ENCODE measurements at places on chromosomes 12 and 14.

DNA sequence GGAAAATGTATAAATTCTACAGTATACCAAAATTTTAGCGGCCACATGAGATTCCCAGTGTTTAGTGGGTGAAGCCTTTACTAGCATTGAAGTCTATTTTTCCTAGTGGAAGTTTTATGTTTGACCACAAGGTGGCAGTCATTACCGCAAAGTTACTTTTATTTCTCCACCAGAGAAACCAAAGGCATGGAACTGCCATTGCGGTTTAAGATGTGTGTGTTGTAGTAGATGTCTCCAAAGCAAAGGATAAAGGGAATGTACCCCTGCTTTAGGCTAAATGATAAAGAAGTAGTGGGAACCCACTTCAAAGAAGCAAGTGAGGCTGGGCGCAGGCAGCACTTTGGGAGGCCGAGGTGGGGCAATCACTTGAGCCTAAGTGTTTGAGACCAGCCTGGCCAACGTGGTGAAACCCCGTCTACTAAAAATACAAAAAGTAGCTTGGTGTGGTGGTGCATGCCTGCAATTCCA lies 140.5 kb downstream of the PRKCH start:
- DNase-seq: no peak

- no peak for DNase-seq
Observed at GRCh38 chr12:120037851-120038250, 48.8 kb downstream of the BICDL1 start.

DNA sequence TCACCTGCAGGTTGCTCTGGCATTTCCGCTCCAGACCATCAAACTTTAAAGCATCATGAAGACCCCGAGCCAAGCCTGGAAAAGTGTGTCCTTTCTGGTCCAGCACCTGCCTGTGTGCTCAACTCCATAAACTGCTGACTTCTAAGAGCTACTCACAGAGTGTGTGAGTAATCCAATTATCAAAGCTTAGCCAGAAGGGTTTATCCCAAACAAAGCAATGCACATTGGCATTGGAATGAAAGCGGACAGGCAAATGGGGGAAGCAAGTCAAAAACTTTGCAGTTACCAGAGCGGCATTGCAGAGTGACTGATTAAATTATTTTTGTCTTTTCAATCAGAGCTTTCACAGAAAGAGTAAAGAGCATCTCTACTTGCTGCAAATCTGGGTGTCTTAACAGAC lies 1262.4 kb upstream of the SEL1L start:
- no peak for DNase-seq

- DNase-seq: no peak
Observed at GRCh38 chr12:12436831-12437345, 80.0 kb downstream of the BORCS5 start.

- DNase-seq: no peak
Observed at GRCh38 chr12:40031965-40032364, 73.9 kb downstream of the SLC2A13 start.

- DNase-seq: no peak
Observed at GRCh38 chr12:55742719-55743405, at the start of gene GDF11. TSS of gene GDF11 (plus strand) at chr12:55743122. CDS start at chr12:55743317, 195 bp downstream.

- no peak for DNase-seq
Observed at GRCh38 chr12:32398816-32399369, 465 bp upstream of the FGD4 start.

DNA sequence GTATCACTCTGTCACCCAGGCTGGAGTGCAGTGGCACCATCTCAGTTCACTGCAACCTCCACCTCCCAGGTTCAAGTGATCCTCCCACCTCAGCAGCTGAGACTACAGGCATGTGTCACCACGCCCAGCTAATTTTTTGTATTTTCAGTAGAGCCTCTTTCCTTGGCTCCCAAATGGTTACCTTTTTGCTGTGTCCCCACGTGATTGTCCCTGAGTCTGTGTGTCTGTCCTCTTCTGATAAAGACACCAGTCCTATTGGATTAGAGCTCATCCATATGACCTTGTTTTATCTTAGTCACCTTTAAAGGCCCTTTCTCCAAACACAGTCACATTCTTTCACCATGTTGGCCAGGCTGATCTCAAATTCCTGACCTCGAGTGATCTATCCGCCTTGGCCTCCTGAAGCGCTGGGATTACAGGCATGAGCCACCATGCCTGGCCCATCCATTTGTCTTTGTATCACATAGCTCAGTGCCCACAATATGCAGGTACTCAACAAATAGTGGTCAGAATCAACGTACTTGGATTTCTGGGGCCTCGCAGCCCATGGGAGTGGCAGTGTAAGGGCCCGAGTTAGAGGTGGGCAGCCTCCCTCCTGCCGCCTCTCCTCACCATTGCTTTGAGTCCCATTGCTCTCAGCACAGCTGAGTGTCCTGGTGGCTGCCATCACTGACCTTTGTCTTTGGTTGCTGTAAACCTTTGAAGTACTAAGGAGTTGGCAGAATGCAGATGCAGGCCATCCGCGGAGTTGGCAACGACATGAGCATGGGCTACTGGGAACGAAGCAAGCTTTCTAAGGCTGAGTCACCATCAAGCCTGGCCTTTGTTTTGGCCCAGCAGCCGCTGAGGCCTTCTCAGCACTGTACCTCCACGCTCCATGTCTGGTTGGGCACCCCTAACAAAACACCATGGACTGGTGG lies 9.3 kb downstream of the TPCN1 start:
- no peak for DNase-seq

DNA sequence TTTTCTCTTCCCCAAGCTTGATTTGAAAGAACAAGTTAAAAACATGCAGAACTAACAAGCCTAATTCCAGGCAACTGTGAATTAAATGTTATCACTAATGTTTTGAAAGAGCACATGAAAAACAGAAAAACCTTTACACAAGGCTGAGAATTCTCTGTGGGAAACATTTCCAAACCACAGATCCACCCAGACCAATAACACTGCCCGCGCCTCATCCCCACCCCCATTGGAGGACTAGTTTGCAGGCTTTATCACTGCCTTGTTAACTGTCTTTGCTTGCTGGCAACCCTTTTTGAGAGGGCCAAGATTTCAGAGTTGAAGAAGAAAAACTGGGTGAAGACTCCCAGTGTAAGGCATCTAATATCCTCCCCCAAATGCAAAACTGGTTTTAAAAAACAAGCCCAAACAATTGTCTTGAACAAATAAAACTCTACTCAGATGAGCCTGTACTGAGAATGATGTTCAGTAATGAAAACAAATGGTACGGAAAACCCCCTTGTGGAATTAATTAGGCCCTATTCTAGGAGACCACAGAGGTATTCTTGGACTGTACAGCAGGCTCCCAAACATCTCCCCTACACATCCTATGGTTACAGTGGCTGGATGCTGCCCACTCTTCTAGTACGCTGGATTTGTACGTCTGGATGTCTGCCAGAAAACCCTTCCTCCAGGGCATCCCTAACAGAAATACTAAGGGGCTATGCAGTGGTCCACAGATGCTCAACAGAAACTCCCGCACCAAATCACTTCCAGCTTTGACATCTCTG lies 5.8 kb downstream of the MAX start:
- DNase-seq: no peak

DNA sequence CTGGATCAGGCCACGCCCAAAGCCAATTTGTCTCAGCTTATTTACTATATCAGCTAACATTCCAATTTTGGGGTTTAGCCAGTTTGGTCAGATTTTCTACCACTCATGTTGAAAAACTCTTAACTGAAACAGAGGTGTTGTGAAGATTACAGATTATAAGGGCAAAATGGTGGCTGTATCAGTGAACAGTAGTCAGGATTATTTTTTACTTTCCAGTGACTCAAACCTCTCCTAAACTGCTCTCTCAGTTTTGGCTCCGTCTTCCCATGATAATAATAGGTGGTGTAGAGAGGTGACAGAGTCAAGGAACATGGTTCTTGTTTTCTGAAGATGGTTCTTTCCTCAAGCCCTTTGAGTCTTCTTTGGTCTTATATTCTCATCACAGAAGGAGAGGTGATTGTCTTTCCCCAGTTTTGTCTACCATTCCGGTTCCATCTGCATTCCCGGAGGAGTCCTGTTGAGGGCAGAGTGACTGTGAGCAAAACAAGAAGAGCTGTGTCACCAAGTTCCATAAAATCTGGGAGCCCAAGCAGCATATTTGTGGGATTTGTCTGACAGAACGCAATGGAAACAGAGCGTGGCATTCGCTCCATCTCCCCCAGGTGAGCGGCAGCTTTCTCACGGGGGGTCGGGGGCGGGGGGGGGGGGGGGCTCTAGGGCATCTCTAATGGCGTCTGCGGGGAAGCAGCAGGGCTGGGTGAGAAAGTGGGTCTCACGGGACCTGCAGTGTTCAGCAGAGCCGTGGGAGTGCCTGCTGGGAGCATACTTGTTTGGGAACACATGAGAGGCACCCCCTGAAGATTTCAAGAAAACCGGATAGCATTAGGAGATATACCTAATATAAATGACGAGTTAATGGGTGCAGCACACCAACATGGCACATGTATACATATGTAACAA lies 59.1 kb downstream of the TBC1D30 start:
- no peak for DNase-seq

GRCh38 chr14:77985211-77985615 lies 185.0 kb upstream of the NRXN3 start:
- DNase-seq: no peak

- DNase-seq: no peak
Observed at GRCh38 chr14:67620217-67620785, 581 bp downstream of the ARG2 start.

- no peak for DNase-seq
Observed at GRCh38 chr14:92635031-92635430, 113.4 kb downstream of the LGMN start.

DNA sequence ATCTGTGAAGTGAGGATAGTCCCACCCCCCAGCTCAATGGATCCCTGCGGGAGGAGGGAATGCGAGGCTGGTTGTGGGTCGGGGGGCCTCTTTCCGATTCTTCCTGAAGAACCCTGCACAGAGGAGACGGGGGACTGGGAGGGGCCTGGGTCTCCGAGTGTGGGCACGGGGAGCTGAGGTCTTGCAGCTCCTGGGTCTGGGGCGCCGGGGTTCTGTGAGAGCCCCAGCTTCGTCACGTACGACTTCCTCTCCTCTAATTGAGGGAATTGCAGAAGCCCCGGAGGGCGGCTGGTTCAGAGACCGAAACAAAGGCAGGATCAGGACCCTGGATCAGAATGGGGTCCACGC lies 66.6 kb downstream of the DIO3 start:
- no peak for DNase-seq

DNA sequence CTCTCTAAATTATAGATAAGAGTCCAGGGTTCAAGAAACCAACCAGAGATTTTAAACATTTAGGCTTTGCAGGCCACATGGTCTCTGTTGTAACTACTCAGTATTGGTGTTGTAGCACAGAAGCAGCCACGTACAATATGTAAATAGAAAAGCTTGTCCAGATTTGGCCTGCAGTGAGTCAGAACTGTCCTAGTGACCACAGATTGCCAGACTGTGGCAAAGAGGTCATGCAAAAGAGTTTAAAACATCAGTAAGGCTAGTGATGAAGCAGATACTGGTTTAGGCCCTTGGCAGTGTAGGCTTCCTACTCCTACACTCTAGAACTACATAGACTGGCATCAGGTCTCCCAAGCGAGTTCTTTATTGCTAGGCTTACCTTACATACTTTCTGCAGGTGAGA lies 117.6 kb upstream of the GARIN6 start:
- no peak for DNase-seq

GRCh38 chr12:80794551-80794950 lies 77.8 kb downstream of the MYF5 start:
- DNase-seq: no peak

DNA sequence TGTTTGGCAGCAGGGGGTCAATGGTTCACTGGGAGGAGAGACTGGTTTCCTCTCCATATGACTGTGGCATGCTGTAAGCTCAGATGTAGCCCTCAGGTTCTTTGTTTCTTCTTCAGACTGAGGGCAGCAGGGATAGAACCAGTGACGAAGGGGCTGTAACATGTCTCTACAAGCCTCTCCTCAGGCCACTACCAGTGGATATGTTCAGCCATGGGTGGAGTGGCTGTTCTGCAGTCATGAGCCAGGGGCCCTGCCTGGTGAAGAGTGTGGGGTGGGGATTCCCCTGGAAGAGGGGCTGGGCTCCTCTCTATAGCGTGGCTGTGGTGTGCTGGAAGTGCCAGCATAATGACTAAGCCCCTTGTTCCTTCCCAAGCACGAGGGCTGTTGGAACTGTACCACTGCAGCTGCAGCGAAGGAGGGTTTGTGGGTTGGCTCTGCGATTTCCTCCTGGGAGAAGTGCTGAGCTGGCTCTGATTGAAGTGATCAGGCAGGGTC lies 55.8 kb downstream of the CMAS start:
- DNase-seq: peak; percentile 36

DNA sequence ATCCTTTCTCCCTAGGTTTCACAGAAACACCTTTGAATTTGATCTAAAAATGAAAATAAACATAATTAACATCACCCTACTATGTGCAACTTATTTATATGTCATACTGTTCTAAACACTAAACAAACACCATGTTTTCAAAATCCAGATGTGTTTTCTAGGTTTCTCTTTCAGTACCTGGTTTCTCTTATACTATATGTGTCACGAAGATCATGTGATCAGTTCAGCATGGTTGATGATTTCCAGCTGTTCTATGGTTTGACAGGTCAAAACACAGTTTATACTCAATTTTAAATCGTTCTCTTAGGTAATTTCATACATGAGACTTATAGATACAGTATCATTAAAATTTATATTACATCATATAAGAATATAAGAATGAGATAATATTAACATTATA lies 373.1 kb downstream of the SOX5 start:
- no peak for DNase-seq

GRCh38 chr14:31207287-31207754 lies 272 bp downstream of the HECTD1 start:
- DNase-seq: no peak

DNA sequence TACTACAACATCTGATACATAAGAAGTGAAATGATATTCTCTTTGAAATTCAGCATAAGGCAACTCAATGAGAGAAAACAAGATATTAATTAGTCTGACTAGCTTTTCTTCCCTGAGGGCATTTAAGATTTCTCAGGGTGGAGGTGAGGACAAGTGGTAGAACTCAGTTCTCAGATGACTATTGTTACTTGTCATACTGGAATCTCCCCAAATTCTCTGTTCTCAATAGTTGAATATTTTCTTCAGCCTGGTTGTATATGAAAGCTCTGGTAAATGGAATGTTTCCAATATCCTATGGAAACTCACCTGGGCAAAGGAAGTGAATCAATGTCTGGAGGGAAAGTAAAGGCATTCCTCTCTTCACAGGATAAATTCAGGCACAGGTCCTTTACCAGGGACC lies 18.2 kb upstream of the ITGA5 start:
- no peak for DNase-seq

Data from glomerular endothelial cell (primary cell).